ENCODE measurements at places on chromosomes 2 and 18. TPM values are rescaled to one million over a fixed set of nuclear protein-coding genes. Genes with fewer than 3 reads are reported as not detected.

- no peak for DNase-seq
- H3K27me3 ChIP-seq = no peaks in the 10 kb centered on the region
Measured at GRCh38 chr2:118936936-118937335, 5.1 kb upstream of the MARCO start.

Gene STPG4
- not detected for total RNA-seq

DNA sequence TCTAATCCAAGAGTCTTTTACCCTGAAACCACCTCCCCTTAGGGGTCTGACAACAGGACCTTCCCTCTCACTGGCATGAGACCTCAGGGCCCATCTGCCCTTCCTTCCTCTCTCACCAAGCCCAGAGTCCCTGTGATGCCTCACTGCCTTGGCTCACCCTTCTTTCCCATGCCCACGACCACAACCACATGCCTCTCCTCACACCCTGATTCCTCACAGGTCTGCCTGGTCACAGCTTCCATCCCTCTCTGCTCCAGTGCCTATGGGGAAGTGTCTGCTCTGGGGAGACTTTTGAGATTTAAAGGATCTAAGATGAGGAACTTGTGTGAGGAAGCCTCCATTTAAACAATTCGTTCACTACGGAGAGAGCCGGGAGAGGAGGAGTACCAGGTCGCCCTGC, 98.9 kb upstream of the SH3BP4 start:
- no peak overlapping the region for H3K27ac ChIP-seq
- no peaks in the 10 kb centered on the region for H3K27me3 ChIP-seq
- H3K4me1 ChIP-seq = no peaks in the 10 kb centered on the region
- H3K4me3 ChIP-seq = no peak overlapping the region

DNA sequence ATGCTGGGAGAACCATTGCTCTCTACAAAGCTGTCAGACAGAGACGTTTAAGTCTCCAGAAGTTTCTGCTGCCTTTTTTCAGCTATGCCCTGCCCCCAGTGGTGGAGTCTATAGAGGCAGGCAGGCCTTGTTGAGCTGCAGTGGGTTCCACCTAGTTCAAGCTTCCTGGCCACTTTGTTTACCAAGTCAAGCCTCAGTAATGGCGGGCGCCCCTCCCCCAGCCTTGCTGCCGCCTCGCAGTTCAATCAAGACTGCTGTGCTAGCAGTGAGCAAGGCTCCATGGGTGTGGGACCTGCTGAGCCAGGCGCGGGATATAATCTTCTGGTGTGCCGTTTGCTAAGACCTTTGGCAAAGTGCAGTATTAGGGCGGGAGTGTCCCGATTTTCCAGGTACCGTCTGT, 52.7 kb upstream of the SCYGR2 start:
- H3K27me3 ChIP-seq = no peaks in the 10 kb centered on the region
- no peaks in the 10 kb centered on the region for H3K4me1 ChIP-seq
- no peak overlapping the region for H3K4me3 ChIP-seq
- no peaks in the 10 kb centered on the region for H3K36me3 ChIP-seq
- DNase-seq = no peak

DNA sequence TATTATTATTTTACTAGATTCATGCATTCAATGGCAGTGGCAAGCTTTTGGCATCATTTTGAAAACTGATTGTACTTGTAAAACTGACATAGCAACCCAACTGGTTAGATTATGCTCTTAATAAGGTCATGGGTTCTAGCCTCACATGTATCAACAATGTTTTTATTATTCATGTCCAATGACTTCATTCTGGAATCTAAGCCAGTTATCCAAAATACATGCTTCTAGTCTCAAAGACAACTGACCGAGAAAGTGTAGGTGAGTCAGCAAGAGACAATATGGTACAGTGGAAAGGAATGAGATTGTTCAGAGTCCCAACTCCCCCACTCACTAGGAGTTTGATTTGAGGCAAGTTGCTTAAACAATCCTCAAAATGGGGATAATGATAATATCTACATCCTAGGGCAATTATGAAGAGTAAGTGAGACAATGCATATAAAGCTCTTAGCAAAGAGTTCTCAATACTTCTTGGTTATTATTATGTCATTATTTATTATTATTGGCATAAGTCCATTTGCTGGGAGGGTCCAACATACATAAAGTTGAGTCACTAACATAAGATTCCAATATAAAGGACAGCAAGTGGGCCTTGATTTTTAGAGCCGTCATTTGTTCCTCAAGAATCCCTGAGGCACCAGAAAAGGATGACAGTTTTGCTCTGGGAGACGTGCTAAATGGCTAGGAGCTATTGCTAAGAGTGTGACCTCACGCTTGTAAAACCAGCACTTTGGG, 99.4 kb downstream of the NEB start:
- no peaks in the 10 kb centered on the region for H3K4me1 ChIP-seq
- no peak for DNase-seq
- no peak overlapping the region for H3K4me3 ChIP-seq

- no peak overlapping the region for H3K4me3 ChIP-seq
- H3K36me3 ChIP-seq = no peaks in the 10 kb centered on the region
- H3K27ac ChIP-seq = no peak overlapping the region
- H3K27me3 ChIP-seq = no peaks in the 10 kb centered on the region
- H3K4me1 ChIP-seq = no peaks in the 10 kb centered on the region
Measured at GRCh38 chr2:134796373-134796772, 42.0 kb upstream of the ACMSD start.

Gene SCYGR5
- total RNA-seq = not detected

DNA sequence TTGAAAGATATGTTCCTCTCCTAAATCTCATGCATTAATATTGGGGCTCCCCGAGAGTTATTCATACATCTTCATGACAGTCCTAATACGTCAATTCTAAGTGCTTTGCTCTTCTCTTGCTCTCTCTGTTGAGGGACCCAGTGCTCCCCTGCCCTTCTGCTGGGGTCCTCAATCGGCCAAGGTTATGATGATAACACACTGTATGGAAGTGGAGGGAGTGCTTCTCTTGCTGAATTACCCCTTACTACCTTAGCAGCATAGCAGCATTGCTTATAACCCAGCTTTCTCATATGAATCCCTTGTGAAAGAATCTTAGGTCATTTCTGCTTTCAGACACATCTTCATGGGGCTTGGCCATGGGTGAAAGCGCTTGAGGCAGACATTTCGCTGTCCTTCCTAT, 43.2 kb downstream of the ITPRID2 start:
- H3K36me3 ChIP-seq = no peaks in the 10 kb centered on the region
- no peak overlapping the region for H3K27ac ChIP-seq
- no peaks in the 10 kb centered on the region for H3K27me3 ChIP-seq
- DNase-seq = no peak

Gene CBLN2
- total RNA-seq = not detected

Gene CAMKMT
- 8.7 TPM for total RNA-seq

- H3K27me3 ChIP-seq = no peaks in the 10 kb centered on the region
- H3K27ac ChIP-seq = no peak overlapping the region
- no peaks in the 10 kb centered on the region for H3K36me3 ChIP-seq
Measured at GRCh38 chr2:44137872-44138551, 30.7 kb upstream of the PPM1B start.

Gene LIPG
- total RNA-seq = 0.30 TPM

DNA sequence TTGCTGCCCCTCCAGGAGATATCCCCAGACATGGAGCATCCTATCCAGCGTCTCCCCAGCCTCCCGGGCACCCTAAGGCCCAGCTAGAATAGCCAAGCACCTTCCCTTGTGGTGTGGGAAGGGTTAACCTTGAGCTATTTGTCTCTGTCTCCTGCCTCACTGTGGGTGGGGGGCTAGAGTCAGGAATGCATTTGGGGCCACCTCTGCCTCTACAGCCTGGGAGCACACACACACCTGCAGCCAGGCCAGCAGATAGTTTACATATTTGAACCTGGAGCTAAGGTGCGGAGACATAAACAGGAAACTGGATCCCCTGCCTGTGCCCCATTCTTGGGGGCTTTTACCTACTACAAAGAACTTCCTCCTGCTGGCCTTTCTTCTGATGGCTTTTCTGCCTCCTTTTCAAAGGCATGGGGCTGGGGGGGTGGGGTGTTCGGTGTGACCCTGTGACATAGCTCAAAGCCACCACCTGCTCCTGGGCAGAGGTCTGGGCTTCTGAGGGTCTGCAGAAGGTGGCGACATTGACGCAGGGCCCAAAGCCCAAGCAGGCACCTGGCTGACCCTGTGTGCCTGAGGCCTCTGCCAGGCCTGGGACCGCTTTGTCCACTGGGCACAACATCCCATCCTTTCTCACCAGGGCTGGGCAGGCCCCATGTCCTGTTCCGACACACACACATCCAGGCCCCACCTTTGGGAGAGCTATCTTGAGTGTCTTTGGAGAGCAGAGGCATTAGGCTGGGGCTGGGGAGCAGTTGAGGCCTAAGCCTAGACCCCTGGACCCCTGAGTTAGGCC, 34.2 kb downstream of the EMX1 start:
- no peaks in the 10 kb centered on the region for H3K27me3 ChIP-seq
- H3K36me3 ChIP-seq = no peaks in the 10 kb centered on the region
- no peak for DNase-seq
- H3K4me1 ChIP-seq = no peaks in the 10 kb centered on the region
- no peak overlapping the region for H3K4me3 ChIP-seq

- no peak overlapping the region for H3K4me3 ChIP-seq
- no peaks in the 10 kb centered on the region for H3K36me3 ChIP-seq
- no peaks in the 10 kb centered on the region for H3K27me3 ChIP-seq
Measured at GRCh38 chr2:38603402-38604290, 918 bp upstream of the HNRNPLL start.
